ENCODE measurements at places on chromosomes 12 and 14.

- DNase-seq: no peak
These were observed 1.7 kb downstream of the PRMT8 start for GRCh38 chr12:3492793-3493042.

DNA sequence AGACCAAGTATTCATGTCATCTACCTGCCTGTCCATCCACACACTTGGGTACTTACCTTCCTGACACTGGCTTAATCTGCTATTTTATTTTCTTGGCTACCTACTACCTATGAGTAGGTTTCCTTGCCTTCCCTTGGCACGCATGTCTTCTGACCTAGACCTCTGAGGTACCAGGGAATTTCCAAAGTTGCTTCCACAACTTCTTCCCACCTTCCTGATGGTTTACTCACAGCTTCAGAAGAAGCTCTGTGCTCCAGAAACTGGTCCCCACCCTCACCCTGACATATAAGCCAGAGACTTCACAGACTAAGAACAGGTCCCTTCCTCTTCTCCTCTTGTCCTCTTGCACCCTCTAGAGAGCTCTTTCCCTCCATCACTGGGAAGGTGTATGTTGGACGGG is 35.7 kb upstream of the DDX11 start:
- DNase-seq: no peak

- DNase-seq: no peak
These were observed 82.4 kb downstream of the CRADD start for GRCh38 chr12:93759512-93760081.

DNA sequence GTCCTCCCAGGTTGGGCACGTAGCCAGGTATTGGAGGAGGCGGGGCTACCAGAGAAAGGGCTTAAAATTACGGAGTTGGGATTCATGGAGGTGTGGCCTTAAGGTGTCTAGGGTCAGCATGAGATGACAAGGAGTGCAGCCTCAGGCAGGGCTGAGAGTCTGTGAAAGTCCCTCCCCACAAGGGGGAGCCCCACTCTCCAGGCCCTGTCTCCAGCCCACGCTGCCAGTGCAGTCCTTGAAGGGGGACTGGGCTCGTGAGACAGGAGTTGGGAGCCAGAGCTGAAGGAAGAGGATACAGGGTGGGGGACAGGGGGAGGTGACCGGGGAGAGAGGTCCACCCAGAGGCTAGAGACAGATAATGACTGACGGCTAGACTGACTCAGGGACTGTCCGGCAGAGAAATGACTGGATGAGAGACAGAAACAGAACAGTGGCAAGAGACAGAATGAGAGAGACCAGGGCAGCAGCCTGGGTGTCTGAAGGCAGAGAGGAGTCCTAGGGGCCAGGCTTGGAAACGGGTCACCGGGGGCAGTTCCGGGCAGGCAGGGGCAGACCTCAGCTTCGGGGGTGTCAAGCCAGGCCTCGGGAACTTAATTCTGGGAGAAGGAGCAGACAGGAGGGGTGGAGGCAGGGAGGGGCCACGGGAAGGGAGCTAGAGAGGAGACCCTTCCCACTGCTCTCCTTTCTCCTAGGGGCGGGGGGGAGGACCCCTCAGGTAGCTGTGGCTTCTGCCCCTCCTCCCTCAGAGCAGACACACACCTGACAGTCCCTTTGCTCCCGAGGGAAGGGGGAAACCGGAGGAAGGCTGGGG is 970 bp downstream of the CDH24 start:
- DNase-seq: no peak

GRCh38 chr14:75879031-75879430 is 102.8 kb downstream of the TGFB3 start:
- DNase-seq: no peak

- no peak for DNase-seq
These were observed 47.0 kb upstream of the KCNA5 start for GRCh38 chr12:4996714-4997113.

- DNase-seq: no peak
These were observed 6.6 kb downstream of the C14orf180 start for GRCh38 chr14:104585966-104586697.

GRCh38 chr14:72880820-72881219 is 13.1 kb downstream of the DPF3 start:
- no peak for DNase-seq

DNA sequence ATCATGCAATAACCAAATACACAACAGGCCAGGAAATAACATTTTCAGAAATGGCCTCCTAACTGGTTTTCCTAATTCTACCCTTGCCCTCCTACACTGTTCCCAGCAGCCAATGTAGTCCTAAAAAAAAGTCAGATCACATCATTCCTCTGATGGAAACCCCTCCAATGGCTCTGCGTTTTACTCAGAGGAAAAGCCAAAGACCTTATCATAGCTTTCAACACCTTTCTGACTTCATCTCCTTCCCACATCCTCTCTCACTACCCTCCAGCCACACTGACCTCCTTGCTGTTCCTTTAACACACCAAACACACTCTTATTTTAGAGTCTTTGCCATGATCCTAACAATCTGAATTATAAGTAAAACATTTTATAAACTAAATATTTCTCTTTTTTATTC is 1.1 kb downstream of the MED6 start:
- no peak for DNase-seq
